ENCODE measurements at places on chromosomes 3 and 15.

GRCh38 chr3:127768346-127769008 lies 53.8 kb downstream of the MGLL start:
- no peak for DNase-seq

DNA sequence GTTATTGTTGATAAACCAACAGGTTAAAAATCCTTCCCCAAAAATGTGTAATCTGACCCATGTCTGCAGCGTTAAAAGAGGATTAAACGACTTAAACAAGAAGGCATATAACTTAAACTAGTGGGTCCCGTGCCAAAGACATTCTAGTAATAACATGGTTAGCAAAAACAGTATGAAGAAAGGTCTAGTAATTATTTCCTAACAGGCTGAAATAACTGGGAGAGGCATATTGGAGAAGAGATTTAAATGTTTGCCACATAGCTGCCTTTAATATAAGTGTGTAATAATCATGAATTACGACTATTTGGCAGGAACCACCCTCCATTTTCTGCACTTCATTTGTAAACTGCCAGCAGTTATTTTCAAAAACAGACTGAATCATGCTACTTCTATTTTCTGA lies 67.7 kb upstream of the CSPG5 start:
- no peak for DNase-seq

DNA sequence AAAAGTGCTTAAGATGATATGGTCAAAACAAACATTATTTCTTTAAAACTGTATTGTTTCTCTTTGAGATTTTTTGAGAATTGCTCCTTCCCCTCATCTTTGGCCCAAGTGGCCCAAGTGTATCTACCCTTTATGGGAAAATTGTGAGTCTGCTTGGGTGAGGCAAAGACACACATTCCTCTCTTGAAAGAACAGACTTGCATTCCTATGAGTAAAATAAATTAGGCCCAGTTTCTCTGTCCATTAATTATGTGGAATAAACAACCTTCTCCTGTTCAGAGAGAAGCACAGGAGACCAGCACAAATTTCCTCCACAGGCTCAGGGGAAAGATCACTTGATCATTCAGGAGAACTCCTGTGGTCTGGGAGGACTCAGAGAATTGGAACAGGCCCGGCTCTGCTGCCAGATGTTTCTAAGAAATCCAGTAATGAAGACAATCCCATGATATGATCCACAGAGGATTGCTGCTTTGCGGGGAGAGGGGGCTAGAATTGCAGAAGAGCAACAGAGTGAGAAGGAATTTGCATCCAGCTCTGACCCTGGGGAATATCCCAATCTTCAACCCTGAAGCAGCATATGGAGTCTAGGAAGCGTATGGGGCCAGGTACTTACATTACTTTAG lies 53.8 kb upstream of the BOC start:
- DNase-seq, result no peak

DNA sequence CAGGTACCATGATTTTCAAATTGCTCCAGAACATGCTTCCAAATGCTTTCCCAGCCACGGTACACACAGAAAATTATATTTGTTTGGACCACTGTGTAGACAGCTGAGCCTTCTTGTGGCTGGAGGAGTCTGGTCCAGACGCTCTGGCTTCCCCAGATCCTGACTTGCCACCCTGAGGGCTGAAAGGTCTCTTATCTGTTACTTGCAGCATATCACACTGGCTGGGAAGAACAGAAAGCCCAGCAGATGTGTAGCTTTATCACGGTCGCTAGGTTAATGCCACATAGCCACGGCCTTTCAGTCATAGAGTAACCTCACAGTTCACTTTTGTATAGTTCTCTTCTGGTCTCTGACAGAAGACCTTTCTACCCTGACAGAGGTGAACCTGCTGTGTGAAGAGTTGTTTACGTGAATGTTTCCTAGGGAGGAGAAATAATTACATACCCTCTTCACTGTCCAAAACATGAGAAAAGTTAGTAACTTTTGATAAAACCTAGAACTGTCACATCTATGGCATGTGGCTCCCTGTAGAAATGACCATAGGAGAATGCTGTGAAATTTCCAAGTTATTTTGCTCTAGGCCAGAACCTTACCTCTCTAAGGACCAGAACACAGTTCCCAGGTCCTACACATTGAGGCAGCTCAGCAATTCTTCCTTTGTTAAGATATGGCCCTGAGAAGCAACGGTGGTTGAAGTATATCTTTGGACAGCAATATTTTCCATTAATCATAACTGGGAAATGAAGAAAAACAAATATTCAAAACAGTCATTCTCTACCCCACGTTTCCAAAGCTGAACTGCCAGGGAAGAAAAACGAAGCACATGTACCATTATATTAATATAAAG lies 15.8 kb upstream of the STIMATE start:
- no peak for DNase-seq

- no peak for DNase-seq
Observed at GRCh38 chr3:25610167-25610566, 54.5 kb downstream of the TOP2B start.

- no peak for DNase-seq
Observed at GRCh38 chr3:39190281-39191025, 1.9 kb downstream of the XIRP1 start.

Measured in thyroid gland (tissue), 4 donors.